ENCODE measurements at places on chromosomes 2 and 18.

GRCh38 chr2:45707006-45707405 lies 55.5 kb downstream of the PRKCE start:
- no peak for DNase-seq

DNA sequence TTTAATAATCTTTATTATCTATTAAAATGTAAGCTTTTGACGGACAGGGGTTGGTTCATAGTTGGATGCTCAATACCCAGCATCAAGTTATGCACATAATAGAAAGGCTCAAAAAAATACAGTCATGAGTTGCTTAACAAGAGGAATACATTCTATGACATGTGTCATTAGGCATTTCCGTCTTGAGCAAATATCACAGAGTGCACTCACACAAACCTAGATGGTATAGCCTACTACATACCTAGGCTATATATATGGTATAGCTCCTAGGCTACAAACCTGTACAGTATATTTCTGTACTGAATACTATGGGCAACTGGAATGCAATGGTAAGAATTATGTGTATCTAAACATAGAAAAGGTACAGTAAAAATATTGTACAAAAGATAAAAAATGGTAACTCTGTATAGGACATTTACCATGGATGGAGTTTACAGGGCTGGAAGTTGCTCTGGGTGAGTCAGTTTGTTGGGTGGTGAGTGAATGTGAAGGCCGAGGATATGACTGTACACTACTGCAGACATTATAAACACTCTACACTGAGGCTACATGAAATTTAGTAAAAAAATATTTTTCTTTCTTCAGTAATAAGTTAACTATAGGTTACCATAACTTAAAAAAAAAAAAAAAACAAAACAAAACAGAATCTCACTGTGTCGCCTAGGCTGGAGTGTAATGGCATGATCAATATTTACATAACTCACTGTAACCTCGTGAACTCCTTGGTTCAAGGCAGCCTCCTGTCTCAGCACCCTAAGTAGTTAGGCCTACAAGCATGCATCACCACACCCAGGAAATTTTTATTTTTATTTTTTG lies 201.2 kb downstream of the NBAS start:
- DNase-seq = peak; percentile 77

DNA sequence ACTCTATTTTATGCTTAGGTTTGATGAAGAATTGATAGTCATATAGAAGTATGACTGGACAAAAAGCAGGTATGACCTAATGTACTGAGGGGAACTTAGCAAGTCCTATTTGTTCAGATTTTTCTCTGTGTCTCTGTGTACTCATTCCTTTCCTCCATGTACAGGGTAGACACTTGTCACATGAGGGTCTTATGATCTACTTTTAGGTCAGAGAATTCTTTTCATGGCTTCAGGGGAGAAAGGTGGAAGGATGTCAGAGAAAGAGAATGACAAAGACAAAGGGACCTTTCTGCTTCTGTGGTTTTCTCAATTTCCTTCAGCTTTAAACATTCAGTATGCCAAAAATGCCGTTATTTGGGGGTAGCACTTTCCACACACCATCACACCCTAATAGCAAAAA lies 181.6 kb downstream of the WDPCP start:
- DNase-seq = no peak

DNA sequence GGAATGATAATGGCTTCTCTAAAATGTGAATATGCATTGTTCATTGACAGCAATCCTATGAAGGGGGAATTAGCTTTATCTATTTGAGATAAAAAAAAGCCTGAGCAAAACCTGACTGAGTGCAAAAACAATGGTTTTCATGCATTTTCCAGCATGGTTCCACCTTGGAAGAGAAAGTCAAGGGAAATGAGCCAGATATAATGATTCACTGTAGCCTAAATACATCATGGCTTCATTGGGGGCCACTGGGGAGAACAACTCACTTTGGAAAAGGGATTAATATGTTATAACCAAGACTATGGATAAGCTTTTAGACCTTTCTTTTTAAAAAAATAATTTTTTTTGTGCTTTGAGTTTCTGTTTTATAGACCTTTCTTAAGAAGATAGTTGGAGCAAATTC lies 679.7 kb downstream of the NYAP2 start:
- DNase-seq = no peak

DNA sequence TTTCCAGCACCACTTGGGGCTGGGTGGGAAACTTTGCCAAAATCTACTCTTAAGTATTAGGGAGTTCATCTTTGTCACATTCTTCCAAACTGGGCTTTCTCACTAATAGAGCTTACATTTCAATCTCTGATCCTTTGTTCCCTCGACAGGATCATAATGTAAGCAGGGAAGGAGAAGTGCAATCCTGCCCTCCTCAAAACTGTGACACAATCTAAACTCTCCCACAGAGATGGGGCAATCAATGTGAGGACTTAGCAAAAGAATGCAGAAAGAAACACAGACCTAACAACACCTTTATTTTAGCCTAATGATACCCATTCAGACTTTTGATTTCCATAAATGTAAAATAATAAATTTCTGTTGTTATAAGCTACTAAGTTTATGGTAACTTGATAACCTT lies 40.8 kb downstream of the DSEL start:
- DNase-seq = no peak
